ENCODE measurements at places on chromosomes 5 and 9. TPM values are rescaled to one million over a fixed set of nuclear protein-coding genes. Genes with fewer than 3 reads are reported as not detected.

Gene ACTBL2
- total RNA-seq = not detected

Gene SLC6A19
- 0.09 TPM for total RNA-seq

Gene ANXA2R
- 0.39 TPM for total RNA-seq

Gene BTNL8
- 1.5 TPM for total RNA-seq

Gene THOC3
- total RNA-seq = 16.4 TPM

Gene FGF10
- 8.0 TPM for total RNA-seq

Gene NMUR2
- not detected for total RNA-seq

Gene FAM151B
- 1.1 TPM for total RNA-seq

Gene SLIT3
- 11.4 TPM for total RNA-seq

Gene SV2C
- 0.18 TPM for total RNA-seq

Gene FOXD4L3
- 0.22 TPM for total RNA-seq

Gene PCDHB9
- total RNA-seq = 0.97 TPM

Gene RABL6
- total RNA-seq = 64.6 TPM

Gene NPDC1
- total RNA-seq = 32.3 TPM

Gene SLC25A2
- total RNA-seq = 0.14 TPM

Gene C9orf152
- total RNA-seq = 8.9 TPM

Gene HTR4
- total RNA-seq = not detected

Gene PTGES2
- 43.1 TPM for total RNA-seq

Gene INSL6
- total RNA-seq = not detected

Gene GMCL2
- total RNA-seq = not detected

Gene LAMC3
- 3.2 TPM for total RNA-seq

Gene KIF4B
- total RNA-seq = not detected

Measured in pancreas (tissue), 10 donors.